GM12878 (cell line): ENCODE measurements at places on chromosomes 6 and 20. TPM values are rescaled to one million over a fixed set of nuclear protein-coding genes. Genes with fewer than 3 reads are reported as not detected.
A peak's percentile ranks its signal among the peaks of the same experiment; 100 is the strongest.

Gene STMND1
- total RNA-seq = not detected in 2 replicates

DNA sequence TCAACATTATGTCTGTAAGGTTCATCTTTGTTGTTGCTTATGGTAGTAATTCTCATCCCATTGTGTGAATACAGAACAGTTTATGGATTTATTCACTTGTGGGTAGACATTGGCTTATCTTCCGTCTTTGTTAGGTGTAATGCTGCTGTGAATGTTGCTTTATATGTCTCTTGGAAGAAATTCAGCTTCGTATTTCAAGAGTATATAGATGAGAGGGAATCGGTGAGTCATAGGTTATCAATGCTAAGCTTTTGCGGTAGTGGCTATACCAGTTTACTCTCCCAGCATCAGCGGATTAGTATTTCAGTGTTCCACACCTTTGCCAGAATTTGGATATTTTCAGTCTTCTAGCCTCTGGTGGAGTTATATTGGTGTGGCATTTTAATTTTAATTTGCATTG is 77.8 kb downstream of the ZFAND3 start:
- DNase-seq = no peak
- H3K27me3 ChIP-seq = no peaks in the 10 kb centered on the region
- H3K36me3 ChIP-seq = no peaks in the 10 kb centered on the region; the same call in 1 of the 2 replicates
- no peak overlapping the region for H3K4me3 ChIP-seq
- H3K27ac ChIP-seq = no peak overlapping the region

DNA sequence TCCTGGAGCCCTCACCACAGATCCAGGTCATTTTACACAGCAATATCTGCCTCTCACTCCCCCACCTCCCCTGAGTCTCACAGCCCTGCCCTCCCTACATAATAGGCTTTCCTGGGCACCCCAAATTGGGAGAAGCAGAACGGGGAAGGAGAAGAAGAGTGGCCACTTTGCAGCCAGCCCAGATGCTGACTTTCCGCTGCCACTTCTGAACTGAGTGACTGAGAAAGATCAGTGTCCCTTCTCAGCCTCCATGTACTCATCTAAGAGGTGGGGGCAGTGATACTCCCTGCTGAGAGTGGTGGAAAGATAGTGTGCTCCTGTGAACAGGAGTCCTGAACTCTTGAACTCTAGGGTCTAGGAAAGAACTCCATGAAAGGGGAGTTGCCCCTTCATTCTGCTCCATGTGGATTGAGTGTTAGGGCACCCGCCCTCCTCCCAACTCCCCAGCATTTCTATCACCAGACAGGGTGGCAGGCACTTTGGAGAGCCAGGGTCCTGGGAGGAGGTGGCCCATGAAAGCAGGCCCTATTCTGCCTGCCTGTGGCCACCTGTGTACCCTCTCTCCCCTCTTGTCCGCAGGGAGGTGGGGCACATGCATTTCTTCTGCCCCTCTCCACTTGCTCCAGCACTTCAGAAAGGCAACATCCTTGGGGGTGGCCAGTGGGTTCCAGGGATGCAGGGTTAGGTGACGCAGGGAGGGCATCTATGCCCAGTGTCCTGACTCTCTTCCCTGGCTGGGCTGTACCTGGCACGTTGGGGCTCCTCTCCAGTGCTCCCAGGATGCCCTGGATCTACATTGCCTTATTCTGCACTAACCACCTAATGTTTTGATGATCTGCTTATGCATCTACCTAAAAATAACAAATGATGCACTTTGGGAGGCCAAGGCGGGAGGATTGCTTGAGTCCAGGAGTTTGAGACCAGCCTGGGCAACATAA is 38.3 kb upstream of the MRPS18A start:
- no peaks in the 10 kb centered on the region for H3K36me3 ChIP-seq
- DNase-seq = no peak
- H3K27me3 ChIP-seq = no peaks in the 10 kb centered on the region
- H3K4me3 ChIP-seq = no peak overlapping the region
- peak overlapping the region; percentile 70; the same call in 1 of the 2 replicates for H3K27ac ChIP-seq

GRCh38 chr20:50563133-50563944 is 53.2 kb downstream of the PTPN1 start:
- H3K27me3 ChIP-seq = no peaks in the 10 kb centered on the region
- peaks cover 17% of the 10 kb centered on the region for H3K36me3 ChIP-seq
- H3K4me3 ChIP-seq = no peak overlapping the region
- H3K27ac ChIP-seq = no peak overlapping the region
- DNase-seq = no peak

Gene HRH3
- not detected in 2 replicates for total RNA-seq

GRCh38 chr6:144284783-144285547 is at the start of gene UTRN:
Gene UTRN, plus strand, starts transcription at chr6:144285335. Its CDS starts 6,494 bp downstream, at chr6:144291829.
- no peak for DNase-seq
- no peaks in the 10 kb centered on the region for H3K36me3 ChIP-seq
- no peaks in the 10 kb centered on the region for H3K4me1 ChIP-seq
- H3K27ac ChIP-seq = no peak within 1 kb of the TSS
- H3K27me3 ChIP-seq = peaks cover 8% of the 10 kb centered on the region

Gene SIM1
- not detected in 2 replicates for total RNA-seq

- no peak for DNase-seq
- no peaks in the 10 kb centered on the region; the same call in 1 of the 2 replicates for H3K27me3 ChIP-seq
- H3K36me3 ChIP-seq = no peaks in the 10 kb centered on the region
Measured at GRCh38 chr6:90253631-90254030, 43.0 kb downstream of the BACH2 start.

- H3K27me3 ChIP-seq = no peaks in the 10 kb centered on the region
- H3K36me3 ChIP-seq = no peaks in the 10 kb centered on the region
- peaks cover 4% of the 10 kb centered on the region; the same call in 1 of the 2 replicates for H3K4me1 ChIP-seq
- no peak for DNase-seq
- no peak overlapping the region for H3K27ac ChIP-seq
Measured at GRCh38 chr6:135314543-135314942, 133.4 kb downstream of the MYB start.

DNA sequence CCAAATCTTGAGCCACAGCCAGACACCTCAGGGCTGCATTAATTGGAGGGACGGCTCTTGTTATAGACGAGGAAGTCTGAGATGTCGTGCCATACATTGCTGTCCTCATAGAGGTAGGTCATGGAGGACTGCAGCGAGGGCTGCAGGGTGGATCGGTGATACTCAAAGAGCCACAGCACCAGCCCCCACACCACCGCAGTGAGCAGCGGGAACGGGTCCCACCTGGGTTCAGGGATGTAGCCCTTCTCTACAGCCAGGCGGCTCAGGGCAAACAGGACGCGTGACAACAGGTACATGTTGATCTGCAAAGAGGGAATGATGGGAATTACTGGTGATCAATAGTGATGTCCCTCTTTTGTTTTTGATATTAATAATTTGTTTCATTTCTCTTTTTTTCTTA is 12.4 kb downstream of the PXMP4 start:
- H3K27me3 ChIP-seq = no peaks in the 10 kb centered on the region
- H3K36me3 ChIP-seq = 0 out of 2 replicates have a peak, but pooled peaks cover 2% of the 10 kb centered on the region
- DNase-seq = no peak
- H3K27ac ChIP-seq = no peak overlapping the region

- H3K27me3 ChIP-seq = no peaks in the 10 kb centered on the region
- H3K4me1 ChIP-seq = peaks cover 3% of the 10 kb centered on the region
- no peak overlapping the region for H3K4me3 ChIP-seq
Measured at GRCh38 chr6:107624050-107624449, 134.1 kb downstream of the SOBP start.

Gene COL10A1
- not detected in 2 replicates for total RNA-seq

DNA sequence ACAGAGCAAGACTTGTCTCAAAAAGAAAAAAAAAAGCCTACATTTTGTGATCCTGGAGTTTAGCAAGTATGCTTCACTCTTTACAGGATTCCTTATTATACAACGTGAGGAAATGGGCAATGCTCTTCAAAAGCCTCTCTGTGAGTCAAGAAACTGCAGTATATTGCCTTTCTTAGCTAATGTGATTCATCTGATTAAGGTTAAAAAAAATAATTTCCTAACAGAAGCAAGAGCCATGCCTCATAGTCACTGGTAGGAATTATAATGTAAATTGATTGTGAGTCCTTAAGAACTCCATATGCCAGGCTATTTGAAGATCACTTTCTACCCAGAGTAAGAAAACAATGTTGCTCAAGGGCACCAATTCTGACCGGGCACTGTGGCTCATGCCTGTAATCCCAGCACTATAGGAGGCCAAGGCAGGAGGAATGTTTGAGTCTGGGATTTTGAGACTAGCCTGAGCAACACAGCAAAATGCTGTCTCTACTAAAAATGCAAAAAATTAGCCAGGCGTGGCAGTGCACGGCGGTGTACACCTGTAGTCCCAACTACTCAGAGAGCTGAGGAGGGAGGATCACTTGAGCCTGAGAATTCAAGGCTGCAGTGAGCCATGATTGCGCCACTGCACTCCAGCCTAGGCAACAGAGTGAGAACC is 43.3 kb downstream of the SLC26A8 start:
- H3K27ac ChIP-seq = no peak overlapping the region
- no peak overlapping the region for H3K4me3 ChIP-seq
- DNase-seq = no peak
- H3K36me3 ChIP-seq = no peaks in the 10 kb centered on the region

- no peak overlapping the region for H3K4me3 ChIP-seq
- no peaks in the 10 kb centered on the region for H3K4me1 ChIP-seq
- no peaks in the 10 kb centered on the region for H3K27me3 ChIP-seq
- no peak overlapping the region for H3K27ac ChIP-seq
Measured at GRCh38 chr6:20034408-20034769, 177.9 kb downstream of the MBOAT1 start.

GRCh38 chr6:136791296-136792094 is 782 bp downstream of the MAP3K5 start:
- H3K27me3 ChIP-seq = no peaks in the 10 kb centered on the region
- H3K27ac ChIP-seq = peak overlapping the region; percentile 98
- peaks cover 12% of the 10 kb centered on the region for H3K4me1 ChIP-seq

Gene CARMIL1
- total RNA-seq = 9.4 and 10.3 TPM in 2 replicates

Gene ATAT1
- total RNA-seq = 7.1 and 9.0 TPM in 2 replicates

GRCh38 chr20:10357974-10358373 is 76.0 kb downstream of the MKKS start:
- H3K27me3 ChIP-seq = no peaks in the 10 kb centered on the region
- H3K4me1 ChIP-seq = no peaks in the 10 kb centered on the region
- H3K4me3 ChIP-seq = no peak overlapping the region
- no peak overlapping the region for H3K27ac ChIP-seq
- H3K36me3 ChIP-seq = no peaks in the 10 kb centered on the region
- DNase-seq = no peak

DNA sequence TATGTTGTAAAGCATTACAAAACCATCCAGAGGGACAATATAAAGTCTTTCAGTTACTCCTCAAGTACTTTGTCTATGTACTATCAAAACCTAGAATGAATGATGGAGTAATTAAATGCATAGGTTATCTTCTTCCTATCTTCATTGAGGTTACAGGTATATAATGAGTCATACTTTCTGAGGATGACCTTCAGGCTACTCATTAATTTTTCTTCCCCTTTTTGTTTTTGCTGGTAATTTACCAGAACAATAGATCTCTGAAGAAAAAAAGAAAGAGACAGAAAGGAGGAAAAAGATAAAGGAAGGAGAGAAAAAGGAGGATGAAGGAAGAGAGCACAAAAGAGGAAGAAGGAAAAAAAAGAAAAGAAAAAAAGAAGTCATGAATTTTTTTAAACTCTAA is 398.4 kb downstream of the TBC1D32 start:
- peaks cover 8% of the 10 kb centered on the region; the same call in 1 of the 2 replicates for H3K4me1 ChIP-seq
- no peak overlapping the region for H3K4me3 ChIP-seq
- no peak overlapping the region for H3K27ac ChIP-seq
- H3K36me3 ChIP-seq = no peaks in the 10 kb centered on the region
- no peaks in the 10 kb centered on the region for H3K27me3 ChIP-seq

- DNase-seq = peak; percentile 93
- H3K4me1 ChIP-seq = peaks cover 36% of the 10 kb centered on the region
- no peak overlapping the region; the same call in 1 of the 2 replicates for H3K4me3 ChIP-seq
Measured at GRCh38 chr20:48846516-48847492, 19.0 kb upstream of the PREX1 start.

DNA sequence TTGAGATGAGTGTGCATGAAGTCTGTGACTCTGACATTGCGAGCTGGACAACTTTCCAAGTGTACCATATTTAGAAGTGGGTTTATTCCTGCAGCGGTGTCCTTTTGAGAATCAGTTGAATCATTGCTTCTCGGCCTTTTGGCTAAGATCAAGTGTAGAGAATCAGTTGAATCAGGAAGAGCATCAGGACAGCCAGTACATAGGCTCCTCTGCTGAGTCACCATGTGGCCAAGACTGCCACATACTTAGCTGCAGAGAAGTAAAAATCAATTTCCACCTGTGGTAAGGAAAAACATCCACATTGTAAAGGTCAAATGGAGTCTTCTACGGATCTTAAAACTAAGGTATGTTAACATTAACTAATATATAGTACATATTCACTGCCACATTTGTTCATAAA is 428.4 kb upstream of the MARCKS start:
- H3K4me3 ChIP-seq = no peak overlapping the region
- H3K4me1 ChIP-seq = no peaks in the 10 kb centered on the region
- H3K27ac ChIP-seq = no peak overlapping the region

Gene CASP8AP2
- 18.0 and 18.7 TPM in 2 replicates for total RNA-seq

Gene SLC17A2
- not detected in 2 replicates for total RNA-seq

Gene RIMS1
- 0.58 and 0.59 TPM in 2 replicates for total RNA-seq

DNA sequence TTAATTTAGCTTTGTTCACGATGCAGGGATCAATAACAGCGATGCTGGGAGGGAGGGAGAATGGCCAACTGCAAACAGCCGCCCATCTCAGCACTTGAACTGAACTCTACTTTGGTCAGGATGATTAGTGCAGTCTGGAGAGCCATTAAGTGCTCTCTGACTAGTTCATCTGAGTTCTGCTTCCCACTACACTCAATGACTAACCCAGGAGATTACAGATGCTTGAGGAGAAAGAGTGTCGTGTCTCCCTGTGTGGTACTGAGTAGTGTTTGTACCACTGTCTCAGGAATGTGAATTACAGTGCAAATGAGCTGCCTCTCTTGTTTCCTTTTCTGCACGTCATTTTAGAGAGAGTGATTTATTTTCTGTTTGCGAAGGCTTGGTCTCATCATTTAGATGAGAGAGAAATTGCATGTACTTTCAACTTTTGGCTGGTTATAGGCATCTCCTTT is 23.5 kb downstream of the CARMIL1 start:
- peaks cover 5% of the 10 kb centered on the region; the same call in 1 of the 2 replicates for H3K4me1 ChIP-seq
- H3K27ac ChIP-seq = no peak overlapping the region
- no peak overlapping the region for H3K4me3 ChIP-seq
- H3K27me3 ChIP-seq = no peaks in the 10 kb centered on the region
- no peaks in the 10 kb centered on the region for H3K36me3 ChIP-seq

DNA sequence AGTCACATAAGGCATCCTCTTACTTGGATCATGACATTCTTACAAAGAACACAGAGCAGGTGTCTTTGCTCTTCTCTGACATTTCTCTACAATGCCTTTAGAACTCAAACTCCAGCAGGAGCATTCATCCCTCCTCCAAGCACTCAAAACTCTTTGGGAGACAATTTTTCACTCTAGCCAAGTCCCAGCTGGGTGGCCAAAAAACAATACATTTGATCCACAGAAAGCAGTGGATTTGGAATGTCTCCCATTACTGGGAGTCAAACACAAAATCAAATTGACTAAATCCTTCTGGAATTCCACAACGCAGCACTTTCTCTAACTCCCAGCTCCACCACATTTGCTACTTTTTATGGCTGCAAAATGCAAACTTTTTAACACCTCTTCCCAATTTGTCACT is 108.6 kb upstream of the VGLL2 start:
- H3K4me3 ChIP-seq = no peak overlapping the region
- H3K36me3 ChIP-seq = no peaks in the 10 kb centered on the region
- H3K27me3 ChIP-seq = no peaks in the 10 kb centered on the region

Gene FRMD1
- not detected in 2 replicates for total RNA-seq

- H3K36me3 ChIP-seq = no peaks in the 10 kb centered on the region
- no peak for DNase-seq
- H3K4me1 ChIP-seq = no peaks in the 10 kb centered on the region
- H3K27ac ChIP-seq = no peak overlapping the region
- H3K27me3 ChIP-seq = peaks cover 3% of the 10 kb centered on the region; the same call in 1 of the 2 replicates
Measured at GRCh38 chr6:89952686-89953085, 58.4 kb downstream of the GJA10 start.
